ENCODE measurements at places on chromosomes 11 and 22.

GRCh38 chr11:107741044-107741823, 29.4 kb upstream of the SLN start:
- DNase-seq: no peak

- DNase-seq: no peak
Measured at GRCh38 chr11:82992223-82992622, 79.5 kb downstream of the RAB30 start.

GRCh38 chr11:128388206-128388815, 199.0 kb downstream of the ETS1 start:
- no peak for DNase-seq

- no peak for DNase-seq
Measured at GRCh38 chr11:76836613-76837291, 24.0 kb upstream of the ACER3 start.

- no peak for DNase-seq
Measured at GRCh38 chr22:41524809-41525449, 19.3 kb downstream of the POLR3H start.

- DNase-seq: no peak
Measured at GRCh38 chr11:45723397-45723796, 58.0 kb upstream of the CHST1 start.

DNA sequence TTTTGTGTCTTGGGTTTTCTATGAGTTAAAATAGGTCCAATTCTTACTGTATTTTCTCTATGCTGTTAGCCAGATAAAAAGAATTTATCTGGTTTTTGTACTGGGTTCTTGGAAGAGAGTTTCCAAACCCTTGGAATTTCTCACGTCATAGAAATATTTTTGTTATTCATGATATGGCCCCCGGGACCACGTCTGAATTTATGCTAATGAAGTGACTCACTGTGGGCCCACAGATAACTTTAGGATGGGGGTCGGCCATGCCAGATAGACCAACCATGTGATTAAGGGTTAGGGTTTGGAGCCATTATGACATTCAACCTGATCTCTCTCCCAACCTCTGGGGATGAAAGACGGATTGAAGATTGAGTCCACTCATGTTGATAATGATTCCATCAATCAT, 35.6 kb upstream of the DDI1 start:
- DNase-seq: peak; percentile 81

DNA sequence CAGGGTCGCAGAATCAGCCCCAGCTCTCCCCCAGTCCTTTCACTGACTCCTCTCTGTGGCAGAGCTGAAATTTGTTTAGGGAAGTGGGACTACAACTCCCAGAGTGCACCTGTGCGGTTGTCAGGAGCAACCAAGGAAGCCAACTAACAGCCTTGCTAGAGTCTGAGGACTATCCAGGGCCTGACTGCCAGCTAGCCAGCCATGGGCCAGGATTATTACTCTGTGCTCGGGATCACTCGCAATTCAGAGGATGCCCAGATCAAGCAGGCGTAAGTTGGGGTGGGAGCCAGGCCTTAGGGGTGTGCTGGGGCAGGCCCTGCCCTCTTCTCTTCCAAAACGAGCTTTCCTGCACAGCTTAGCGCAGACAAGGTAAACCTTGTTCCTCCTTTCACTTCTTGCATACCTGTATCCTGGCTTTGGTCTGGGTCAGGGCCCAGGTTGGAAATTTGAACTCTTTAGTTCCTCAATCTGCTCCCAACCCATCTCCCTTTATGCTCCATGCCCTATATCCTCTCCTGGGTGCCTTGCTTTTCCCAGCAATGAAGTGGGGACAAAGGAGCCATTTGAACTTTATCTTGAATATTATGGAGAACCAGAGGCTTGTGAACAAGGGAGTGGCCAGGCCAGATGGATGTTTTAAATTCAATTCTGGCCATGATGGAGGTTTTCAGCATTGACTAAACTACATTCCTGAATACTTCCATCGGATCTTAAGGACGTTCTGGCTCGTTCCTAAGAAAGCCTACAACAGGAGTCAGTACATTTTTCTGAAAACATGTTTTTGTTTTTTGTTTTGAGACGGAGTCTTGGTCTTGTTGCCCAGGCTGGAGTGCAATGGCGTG, at the start of gene DNAJB13:
Gene DNAJB13, plus strand, starts transcription at position 158 of the 842 bp plus-strand sequence. Its CDS starts 44 bp downstream, at position 202.
- DNase-seq: peak; percentile 49

- no peak for DNase-seq
Measured at GRCh38 chr11:43404836-43405479, 46.2 kb downstream of the TTC17 start.

DNA sequence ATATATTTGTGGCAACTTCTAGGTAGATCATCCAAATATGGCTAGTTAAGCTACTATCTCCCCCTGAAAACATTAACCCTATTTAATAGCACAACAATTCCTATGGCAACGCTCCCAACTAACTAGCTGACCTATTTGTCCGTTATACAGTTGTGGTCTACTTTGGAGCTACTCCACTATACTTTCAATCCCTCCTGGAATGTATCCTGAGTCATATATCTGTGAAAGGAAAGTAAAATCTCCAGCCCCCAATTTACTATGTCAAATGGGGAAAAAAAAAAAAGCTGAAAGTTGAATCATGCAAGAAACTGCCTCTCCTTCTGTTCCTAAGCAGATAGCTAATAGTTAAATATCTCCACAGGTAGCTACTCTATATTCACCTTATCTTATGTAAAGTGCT, 128.5 kb downstream of the CD44 start:
- peak; percentile 90 for DNase-seq

Measured in fibroblast of lung (primary cell).